Diencephalon (tissue), 1 donor: ENCODE measurements at places on chromosomes 3 and 15. TPM values are rescaled to one million over a fixed set of nuclear protein-coding genes. Genes with fewer than 3 reads are reported as not detected.

IGSF10 gene
- total RNA-seq = 4.8 TPM

GABRR3 gene
- not detected for total RNA-seq

DZIP1L gene
- 14.3 TPM for total RNA-seq

BHLHE40 gene
- 7.4 TPM for total RNA-seq

ARHGAP11A gene
- total RNA-seq = 14.1 TPM

DRD3 gene
- 2.8 TPM for total RNA-seq

CCDC13 gene
- total RNA-seq = 5.1 TPM

ANKUB1 gene
- 4.2 TPM for total RNA-seq

ZNF385D gene
- total RNA-seq = 36.7 TPM

AGBL1 gene
- 3.0 TPM for total RNA-seq

GPR171 gene
- not detected for total RNA-seq

C3orf62 gene
- 6.7 TPM for total RNA-seq
